ENCODE measurements at places on chromosomes 2 and 18.

GRCh38 chr2:17479875-17480274 is 38.4 kb downstream of the RAD51AP2 start:
- DNase-seq: no peak

- DNase-seq: no peak
Observed at GRCh38 chr2:166436189-166436588, 57.9 kb downstream of the SCN7A start.

GRCh38 chr18:13416848-13417247 is 198.3 kb downstream of the LDLRAD4 start:
- no peak for DNase-seq

DNA sequence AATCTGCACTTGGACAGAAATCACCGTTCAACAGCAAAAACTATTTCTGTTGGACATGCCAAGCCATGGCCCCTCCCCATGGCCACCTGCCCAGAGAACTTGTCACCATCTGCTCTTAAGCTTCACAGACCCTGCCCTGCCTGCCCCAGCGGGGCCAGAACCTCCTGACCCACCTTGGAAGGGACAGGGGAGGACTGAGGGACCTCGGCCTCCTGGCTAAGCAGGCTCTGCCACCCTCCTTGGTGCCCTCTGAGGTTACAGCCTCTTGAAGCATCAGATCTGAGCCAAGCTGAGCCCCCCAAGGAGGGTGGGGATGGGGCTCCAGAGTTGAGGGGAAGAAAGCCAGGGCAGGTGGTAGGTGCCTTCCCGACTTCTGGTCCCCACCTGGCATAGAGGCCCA is 6.5 kb downstream of the TEX261 start:
- no peak for DNase-seq

DNA sequence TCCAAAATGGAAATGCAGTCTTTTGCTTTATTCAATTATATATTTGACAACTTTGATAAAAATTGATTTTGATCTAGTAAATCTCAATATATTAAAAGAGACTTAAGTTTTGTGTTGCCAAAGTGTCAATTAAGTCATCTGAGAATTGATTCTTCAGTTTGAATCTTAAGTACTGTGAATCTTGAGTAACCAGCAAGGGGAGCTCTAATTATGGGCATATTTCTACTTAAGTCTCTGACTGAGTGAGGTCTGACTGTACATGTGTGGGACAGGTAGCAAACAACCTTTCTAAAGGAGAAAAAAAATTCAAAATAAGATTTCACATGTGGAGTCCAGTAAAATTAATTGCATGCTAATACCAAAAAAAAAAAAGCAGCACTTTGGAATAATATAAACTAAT is 503.7 kb upstream of the SLC8A1 start:
- no peak for DNase-seq

DNA sequence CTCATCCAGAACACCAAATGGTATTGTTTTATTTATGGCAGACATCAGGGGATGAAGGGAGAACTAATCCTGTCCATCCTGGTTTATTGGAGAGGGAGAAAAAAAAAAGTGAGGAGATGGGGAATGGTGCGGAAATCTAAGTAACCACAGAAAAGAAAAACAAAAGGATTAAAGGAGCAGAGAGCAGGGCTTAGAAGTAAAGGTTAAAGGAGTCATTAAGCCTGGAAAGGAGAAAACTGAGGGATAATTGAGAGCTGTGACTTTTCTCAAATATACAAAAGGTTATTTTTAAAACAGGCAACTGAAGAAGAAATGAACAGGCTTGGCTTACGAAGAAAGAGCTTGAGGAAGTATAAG is 127.2 kb upstream of the PPP1CB start:
- DNase-seq: no peak

- DNase-seq: no peak
Observed at GRCh38 chr2:172395503-172395902, 31.9 kb upstream of the ITGA6 start.

- DNase-seq: no peak
Observed at GRCh38 chr18:12476955-12477354, 69.2 kb downstream of the PRELID3A start.

- DNase-seq: no peak
Observed at GRCh38 chr2:156903335-156903734, 354.2 kb upstream of the GALNT5 start.

DNA sequence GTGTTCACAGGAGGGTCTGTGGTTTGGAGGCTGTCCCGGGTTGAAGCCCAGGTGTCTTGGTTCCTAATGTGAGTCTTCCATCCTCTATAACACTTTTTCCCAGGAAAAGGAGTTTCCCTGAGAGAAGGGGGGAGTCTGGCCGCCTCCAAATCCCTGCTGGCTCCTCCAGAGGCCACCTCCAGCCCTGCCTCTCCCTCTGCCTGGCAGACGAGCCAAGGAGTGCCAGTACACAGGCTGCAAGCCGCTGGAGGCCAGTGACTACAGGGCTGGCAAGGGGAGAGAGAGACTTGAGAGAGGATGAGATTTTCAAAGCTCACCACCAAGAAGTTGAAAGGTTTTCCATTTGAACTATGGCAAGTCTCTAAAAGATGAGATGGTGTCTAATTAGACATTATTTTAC is 154.2 kb upstream of the ID2 start:
- no peak for DNase-seq

DNA sequence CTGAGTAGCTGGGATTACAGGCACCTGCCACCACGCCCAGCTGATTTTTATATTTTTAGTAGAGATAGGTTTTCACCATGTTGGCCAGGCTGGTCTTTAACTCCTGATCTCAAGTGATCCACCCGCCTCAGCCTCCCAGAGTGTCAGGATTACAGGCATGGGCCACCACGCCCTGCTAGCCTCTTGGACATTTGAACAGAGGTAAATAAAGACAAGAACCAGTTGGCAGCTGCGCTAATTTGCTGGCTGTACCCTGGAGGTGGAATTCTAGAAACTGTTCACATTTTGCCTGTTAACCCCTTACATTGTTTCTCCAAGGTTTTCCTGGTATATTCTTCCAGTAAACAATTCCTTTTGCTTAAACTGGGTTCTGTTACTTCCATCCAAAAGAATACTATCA is 132.9 kb downstream of the CDH2 start:
- no peak for DNase-seq

- DNase-seq: no peak
Observed at GRCh38 chr18:74334242-74334893, 18.7 kb downstream of the C18orf63 start.

GRCh38 chr2:128362889-128363228 is 44.2 kb upstream of the HS6ST1 start:
- no peak for DNase-seq

GRCh38 chr2:61774351-61774750 is 79.5 kb downstream of the FAM161A start:
- no peak for DNase-seq

- no peak for DNase-seq
Observed at GRCh38 chr2:5946225-5947115, 254.3 kb downstream of the SOX11 start.

- DNase-seq: no peak
Observed at GRCh38 chr18:22164337-22165048, 4.9 kb upstream of the GATA6 start.

- DNase-seq: peak; percentile 27
Observed at GRCh38 chr2:44680424-44680971, 261.0 kb upstream of the SIX3 start.

DNA sequence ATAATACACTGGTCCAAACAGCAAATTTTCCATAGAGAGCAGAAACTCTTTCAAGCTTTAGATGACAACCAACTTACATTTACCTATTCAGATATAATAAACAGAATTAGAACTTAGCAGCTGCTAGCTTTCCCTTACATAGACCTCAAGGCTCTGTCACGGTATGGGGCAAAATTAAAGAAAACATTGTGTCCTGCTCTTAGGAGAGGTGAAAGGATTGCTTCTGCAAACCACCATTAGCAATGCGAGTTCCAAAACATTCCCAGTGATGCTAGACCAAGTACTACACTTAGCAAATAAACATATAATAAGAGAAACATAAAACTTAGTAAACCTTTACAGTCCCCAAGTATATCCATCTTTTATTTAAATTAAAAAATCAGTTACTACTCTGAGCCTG is 183.3 kb downstream of the CAMKMT start:
- no peak for DNase-seq

DNA sequence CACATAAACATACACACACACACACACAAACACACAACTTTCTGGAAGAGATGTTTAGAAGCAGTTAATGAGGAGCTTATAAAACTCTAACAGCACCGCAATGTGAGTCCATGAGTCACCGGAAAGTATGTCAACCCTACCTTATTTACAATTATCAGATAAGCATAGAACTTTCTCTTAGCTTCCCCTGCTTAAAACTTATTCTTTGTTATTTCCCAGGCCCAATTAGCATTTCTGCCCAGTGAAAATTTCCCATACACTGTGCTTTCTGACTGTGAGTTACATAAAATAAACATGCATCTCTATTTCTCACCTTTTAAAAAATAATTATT is 737.6 kb downstream of the LRP1B start:
- DNase-seq: no peak

DNA sequence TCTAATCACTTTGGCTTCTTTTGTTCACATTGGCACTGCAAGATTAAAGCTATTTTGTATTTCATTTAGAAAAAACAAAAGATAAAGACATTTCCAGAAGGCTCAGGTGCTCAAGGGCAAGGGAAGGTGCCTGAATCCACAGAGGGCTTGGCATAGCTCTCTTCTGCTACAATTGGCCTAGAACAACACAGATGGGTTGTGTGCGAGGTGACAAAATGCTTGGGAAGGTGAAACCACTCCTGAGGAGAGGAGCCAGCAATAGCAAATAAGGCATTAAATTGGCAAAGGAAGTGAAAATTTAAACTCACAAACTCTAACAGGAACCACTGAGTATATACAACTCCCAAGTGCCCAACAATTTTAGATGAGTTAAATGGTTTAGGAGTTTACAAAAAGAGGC is 1290.4 kb upstream of the CHAC2 start:
- DNase-seq: no peak

GRCh38 chr18:400456-400855 is 100.0 kb downstream of the COLEC12 start:
- no peak for DNase-seq

DNA sequence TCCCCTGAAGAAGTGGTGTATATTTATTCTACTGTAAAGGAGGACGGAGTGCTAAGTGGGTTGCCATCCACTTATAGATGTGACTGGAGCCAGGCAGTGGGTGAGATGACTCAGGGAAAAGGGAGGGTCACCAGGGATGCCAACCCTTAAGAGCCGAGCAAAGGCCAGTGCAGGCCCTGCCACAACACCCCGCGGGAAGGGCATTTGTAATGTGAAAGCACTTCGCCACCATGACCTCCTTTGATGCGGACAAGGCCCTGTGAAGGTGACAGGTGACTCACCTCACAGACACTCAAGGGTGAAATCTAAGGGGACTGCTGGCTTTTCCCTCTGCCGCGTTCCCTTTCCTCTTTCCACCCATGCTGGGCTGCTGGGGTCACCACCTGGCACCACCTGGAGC is 50.2 kb upstream of the MRPL33 start:
- no peak for DNase-seq

DNA sequence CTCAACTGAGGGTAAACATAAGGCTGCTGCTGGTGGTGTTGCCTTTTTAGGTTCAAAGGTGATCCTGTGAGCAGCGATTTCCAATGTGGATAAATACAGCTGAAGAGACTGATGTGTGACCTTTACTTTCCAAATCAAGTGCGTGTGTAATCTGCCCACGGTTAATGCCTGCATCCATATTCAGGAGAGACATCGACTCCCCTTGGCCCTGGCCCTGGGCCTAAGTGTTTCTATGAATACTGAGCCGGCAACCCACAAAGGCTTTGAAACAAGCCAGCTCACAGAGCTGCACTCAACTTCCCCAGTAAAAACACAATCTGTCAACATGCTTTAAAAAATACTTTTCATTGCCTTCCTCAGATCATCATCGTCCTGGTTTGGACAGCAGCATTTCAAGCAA is 1026.6 kb downstream of the TMEM182 start:
- peak; percentile 26 for DNase-seq

DNA sequence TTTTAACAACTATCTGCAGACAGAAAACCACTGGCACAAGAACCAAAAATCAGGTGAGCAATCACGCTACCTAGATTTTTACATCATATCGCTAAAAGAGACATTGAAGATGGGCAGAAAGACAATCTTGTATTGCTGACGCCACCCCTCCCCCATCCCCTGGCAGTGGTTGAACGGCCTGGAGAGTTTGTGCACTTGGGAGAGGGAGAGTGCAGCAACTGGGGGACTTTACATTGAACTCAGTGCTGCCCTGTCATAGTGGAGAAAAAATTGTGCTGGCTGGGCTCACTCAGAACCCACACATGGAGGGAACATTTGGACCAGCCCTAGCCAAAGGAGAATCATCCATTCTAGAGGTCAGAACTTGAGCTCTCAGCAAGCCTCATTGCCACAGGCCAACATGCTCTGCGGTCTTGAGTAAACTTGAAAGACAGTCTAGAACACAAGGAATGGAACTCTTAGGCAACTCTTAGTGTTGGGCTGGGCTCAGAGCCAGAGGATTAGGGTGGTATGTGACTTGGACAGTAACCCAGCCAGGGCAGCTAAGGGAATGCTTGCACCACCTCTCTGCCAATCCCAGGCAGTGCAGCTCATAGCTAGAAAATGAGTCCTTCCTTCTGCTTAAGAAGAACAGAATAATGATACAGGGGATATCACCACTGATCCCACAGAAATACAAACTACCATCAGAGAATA is 220.0 kb upstream of the CYP26B1 start:
- no peak for DNase-seq

Measured in NCI-H1105 treated with DMSO at 0.1 percent for 48 hours (cell line).